ENCODE measurements at places on chromosomes 7 and 10. TPM values are rescaled to one million over a fixed set of nuclear protein-coding genes. Genes with fewer than 3 reads are reported as not detected.
A peak's percentile ranks its signal among the peaks of the same experiment; 100 is the strongest.

GRCh38 chr10:129396021-129396722, 70.9 kb upstream of the MGMT start:
- no peaks in the 10 kb centered on the region for H3K36me3 ChIP-seq
- H3K27ac ChIP-seq = no peak overlapping the region
- H3K4me3 ChIP-seq = no peak overlapping the region

GRCh38 chr7:24864214-24864817, 107.1 kb upstream of the GSDME start:
- H3K27ac ChIP-seq = no peak overlapping the region
- no peaks in the 10 kb centered on the region for H3K4me1 ChIP-seq
- no peak overlapping the region for H3K4me3 ChIP-seq
- H3K27me3 ChIP-seq = no peaks in the 10 kb centered on the region

DNA sequence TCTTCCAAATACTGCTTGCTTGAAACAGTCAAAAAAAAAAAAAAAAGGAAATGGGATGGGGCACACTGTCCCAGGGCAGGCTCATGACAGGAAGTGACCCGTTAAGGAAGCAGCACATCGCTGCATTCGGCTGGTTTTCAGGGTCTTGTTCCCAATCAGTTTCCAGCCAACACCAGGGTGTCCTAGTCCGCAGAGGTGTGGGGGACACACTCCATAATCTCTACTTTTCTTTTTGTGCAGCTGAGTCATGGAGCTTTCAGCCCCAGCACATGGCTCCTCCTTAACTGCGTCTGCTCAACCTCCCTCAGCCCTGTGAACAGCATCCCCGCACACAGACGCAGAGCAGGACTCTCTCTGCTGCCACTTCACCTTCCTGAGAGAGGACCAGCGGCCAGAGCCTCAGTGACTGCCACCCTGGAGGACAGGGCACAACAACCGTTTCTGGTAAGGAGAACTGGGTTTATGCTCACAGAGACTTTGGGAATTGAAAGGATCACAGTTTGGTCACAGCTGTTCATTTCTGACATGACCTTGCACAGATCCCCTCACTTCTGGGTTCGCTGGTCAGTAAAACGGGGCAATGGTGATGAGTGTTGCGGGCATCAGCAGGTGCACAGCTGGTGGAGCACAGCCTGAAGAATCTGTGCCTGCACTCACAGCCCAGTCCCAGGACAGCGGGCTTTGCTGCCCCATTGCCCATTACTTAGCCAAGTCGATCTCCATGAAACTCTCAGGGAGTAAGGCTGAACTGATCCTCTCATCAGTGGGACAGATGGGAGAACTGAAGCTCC, at the start of gene GIMAP5:
TSS of gene GIMAP5 (plus strand) at position 154 of the 791 bp plus-strand sequence. CDS start 3,467 bp downstream, outside the sequence.
- no peaks in the 10 kb centered on the region for H3K27me3 ChIP-seq
- peak within 1 kb of the TSS; percentile 45 for H3K4me3 ChIP-seq
- peak within 1 kb of the TSS; percentile 71 for H3K27ac ChIP-seq
- H3K36me3 ChIP-seq = no peaks in the 10 kb centered on the region

- H3K27ac ChIP-seq = no peak overlapping the region
- H3K4me3 ChIP-seq = no peak overlapping the region
- no peaks in the 10 kb centered on the region for H3K36me3 ChIP-seq
These were observed 44.9 kb upstream of the ADGRA1 start for GRCh38 chr10:133042816-133043215.

GRCh38 chr10:12709521-12709963, 292.0 kb downstream of the CCDC3 start:
- peaks cover 24% of the 10 kb centered on the region for H3K4me1 ChIP-seq
- DNase-seq = no peak
- H3K4me3 ChIP-seq = no peak overlapping the region
- no peaks in the 10 kb centered on the region for H3K27me3 ChIP-seq

GRCh38 chr10:34999532-34999931, 90.6 kb downstream of the CUL2 start:
- H3K27me3 ChIP-seq = no peaks in the 10 kb centered on the region
- no peaks in the 10 kb centered on the region for H3K36me3 ChIP-seq
- no peak for DNase-seq
- H3K27ac ChIP-seq = no peak overlapping the region

DNA sequence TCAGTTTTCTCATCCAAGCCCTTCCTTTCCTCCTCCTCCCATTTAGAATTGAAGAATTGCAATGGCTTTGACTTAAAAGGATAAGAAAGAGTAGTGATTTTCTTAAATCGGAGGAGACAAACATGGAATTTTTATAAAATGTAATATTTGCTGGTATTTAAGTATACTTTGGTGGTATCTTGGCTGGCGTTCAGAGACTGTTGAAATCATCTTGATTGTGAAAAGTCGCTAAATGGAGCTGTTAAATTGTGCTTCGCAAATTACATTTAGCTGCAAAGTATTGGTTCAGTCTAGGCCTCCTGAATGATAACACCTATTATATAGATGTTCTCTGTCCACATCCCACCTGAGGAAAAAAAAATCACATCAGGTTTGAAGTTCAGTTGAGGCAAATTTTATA, 81.8 kb downstream of the ARID5B start:
- H3K27ac ChIP-seq = no peak overlapping the region
- no peaks in the 10 kb centered on the region for H3K27me3 ChIP-seq
- no peak overlapping the region for H3K4me3 ChIP-seq
- peaks cover 6% of the 10 kb centered on the region for H3K4me1 ChIP-seq
- H3K36me3 ChIP-seq = no peaks in the 10 kb centered on the region

- no peaks in the 10 kb centered on the region for H3K4me1 ChIP-seq
- H3K36me3 ChIP-seq = no peaks in the 10 kb centered on the region
- no peak overlapping the region for H3K4me3 ChIP-seq
- DNase-seq = no peak
These were observed 461.2 kb upstream of the MBL2 start for GRCh38 chr10:53233749-53234148.

GRCh38 chr7:284762-285722, 4.9 kb upstream of the FOXL3 start:
- no peak for DNase-seq
- H3K27ac ChIP-seq = no peak overlapping the region
- no peaks in the 10 kb centered on the region for H3K36me3 ChIP-seq
- peaks cover under 1% of the 10 kb centered on the region for H3K4me1 ChIP-seq
- H3K4me3 ChIP-seq = no peak overlapping the region
- peaks cover 47% of the 10 kb centered on the region for H3K27me3 ChIP-seq

- H3K27me3 ChIP-seq = no peaks in the 10 kb centered on the region
- DNase-seq = no peak
- H3K4me3 ChIP-seq = no peak overlapping the region
- no peaks in the 10 kb centered on the region for H3K4me1 ChIP-seq
These were observed 12.9 kb downstream of the CDH23 start for GRCh38 chr10:71409516-71410104.

DNA sequence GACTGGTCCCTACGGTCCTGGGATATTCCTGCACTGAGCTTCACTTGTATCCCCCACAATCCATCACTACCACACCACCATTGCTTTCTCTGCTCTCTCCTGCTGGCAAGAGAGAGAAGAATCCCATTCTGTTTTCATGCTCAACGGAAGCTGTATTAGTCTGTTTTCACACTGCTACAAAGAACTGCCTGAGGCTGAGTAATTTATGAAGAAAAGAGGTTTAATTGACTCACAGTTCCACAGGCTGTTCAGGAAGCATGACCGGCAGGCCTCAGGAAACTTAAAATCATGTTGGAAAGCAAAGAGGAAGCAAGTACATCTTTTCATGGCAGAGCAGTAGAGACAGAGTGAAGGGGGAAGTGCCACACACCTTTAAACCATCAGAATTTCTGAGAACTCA, 260.4 kb upstream of the LYZL1 start:
- H3K27ac ChIP-seq = no peak overlapping the region
- no peaks in the 10 kb centered on the region for H3K27me3 ChIP-seq
- H3K36me3 ChIP-seq = no peaks in the 10 kb centered on the region
- H3K4me3 ChIP-seq = no peak overlapping the region

DNA sequence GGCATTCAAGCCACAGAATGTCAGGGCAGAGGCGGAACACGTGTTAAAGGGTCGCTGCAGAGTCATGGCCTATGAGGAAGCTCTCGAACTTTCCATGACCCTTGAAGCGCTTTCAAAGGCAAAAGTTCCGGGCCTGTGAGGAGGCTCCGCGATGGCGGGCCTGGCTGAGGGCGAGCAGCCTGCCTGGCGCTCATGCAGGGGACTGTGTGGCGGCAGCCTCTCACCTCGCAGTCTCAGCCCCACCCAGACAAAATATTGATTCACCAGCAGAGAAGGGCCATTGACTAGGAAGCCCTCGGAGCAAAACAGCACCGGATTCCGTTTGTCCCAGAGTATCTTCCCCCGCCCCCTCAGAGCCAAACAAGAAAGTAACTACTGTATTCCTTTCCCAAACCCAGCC, 12.8 kb upstream of the CNNM1 start:
- H3K27me3 ChIP-seq = no peaks in the 10 kb centered on the region
- DNase-seq = no peak
- no peaks in the 10 kb centered on the region for H3K36me3 ChIP-seq
- no peak overlapping the region for H3K4me3 ChIP-seq
- no peak overlapping the region for H3K27ac ChIP-seq
- H3K4me1 ChIP-seq = no peaks in the 10 kb centered on the region

GRCh38 chr7:63054191-63054661, 944.4 kb upstream of the ZNF722 start:
- no peaks in the 10 kb centered on the region for H3K4me1 ChIP-seq
- no peaks in the 10 kb centered on the region for H3K36me3 ChIP-seq
- DNase-seq = no peak
- H3K27me3 ChIP-seq = no peaks in the 10 kb centered on the region

DNA sequence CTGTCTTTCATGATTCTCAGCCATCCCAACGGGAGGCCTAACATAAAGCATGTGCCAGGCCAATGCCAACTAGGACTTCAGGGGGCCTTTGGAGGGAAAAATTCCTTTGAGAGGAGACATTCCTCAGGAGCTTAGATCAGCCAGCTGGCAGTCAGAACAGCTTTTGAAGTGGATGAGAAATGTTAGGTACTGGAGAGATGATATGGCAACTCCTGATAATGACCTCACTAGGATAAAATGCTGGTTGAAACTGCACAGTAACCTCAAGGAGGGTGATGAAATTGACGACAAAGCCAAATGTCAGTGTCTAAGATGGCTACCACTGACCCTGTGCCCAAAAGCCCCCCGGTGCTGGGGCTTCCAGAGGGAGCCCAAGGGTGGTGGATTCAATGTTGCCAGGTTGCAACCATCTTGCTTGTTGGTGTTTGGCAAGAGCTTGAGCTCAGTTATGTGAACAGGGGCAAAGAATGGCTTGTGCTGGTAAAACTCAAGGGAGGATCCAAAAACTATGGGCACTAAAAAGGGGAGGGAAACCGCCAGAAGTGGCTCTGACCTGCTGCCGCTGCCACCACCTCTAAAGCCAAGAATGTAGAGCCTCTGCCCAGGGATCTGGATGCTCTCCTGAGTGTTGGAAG, 121.2 kb downstream of the UBE2H start:
- H3K4me1 ChIP-seq = peaks cover 11% of the 10 kb centered on the region
- no peaks in the 10 kb centered on the region for H3K27me3 ChIP-seq
- DNase-seq = no peak
- no peak overlapping the region for H3K4me3 ChIP-seq
- no peak overlapping the region for H3K27ac ChIP-seq
- H3K36me3 ChIP-seq = peaks cover 32% of the 10 kb centered on the region

GRCh38 chr10:93352638-93353383, 129.3 kb downstream of the MYOF start:
- H3K27me3 ChIP-seq = peaks cover 5% of the 10 kb centered on the region
- DNase-seq = no peak
- no peak overlapping the region for H3K27ac ChIP-seq

- H3K36me3 ChIP-seq = no peaks in the 10 kb centered on the region
- H3K4me3 ChIP-seq = no peak overlapping the region
- H3K27ac ChIP-seq = no peak overlapping the region
- no peaks in the 10 kb centered on the region for H3K4me1 ChIP-seq
- no peak for DNase-seq
- H3K27me3 ChIP-seq = no peaks in the 10 kb centered on the region
These were observed 6.8 kb upstream of the TRUB1 start for GRCh38 chr10:114931072-114931679.

- no peaks in the 10 kb centered on the region for H3K27me3 ChIP-seq
- no peak overlapping the region for H3K27ac ChIP-seq
- no peak for DNase-seq
- no peaks in the 10 kb centered on the region for H3K4me1 ChIP-seq
- no peak overlapping the region for H3K4me3 ChIP-seq
These were observed 219.5 kb downstream of the PAXIP1 start for GRCh38 chr7:154783281-154783909.

DNA sequence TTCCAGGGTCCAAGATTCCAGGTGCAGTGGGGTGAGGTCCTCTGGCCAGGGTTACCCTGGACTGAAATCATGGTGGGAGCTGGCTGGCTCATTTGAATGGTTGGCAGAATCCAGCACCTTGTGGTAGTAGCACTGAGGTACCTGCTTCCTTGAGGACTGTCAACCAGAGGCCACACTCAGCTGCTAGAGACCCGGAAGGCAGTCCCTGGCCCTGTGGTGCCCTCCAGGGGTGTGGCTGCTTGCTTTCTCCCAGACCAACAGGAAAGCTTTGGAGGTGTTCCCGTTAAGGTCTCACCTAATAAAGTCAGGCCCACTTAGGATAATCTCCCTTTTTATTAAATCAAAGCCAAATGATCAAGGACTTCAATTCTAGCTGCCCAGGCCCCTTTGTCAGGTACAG, 107.7 kb upstream of the GDF10 start:
- DNase-seq = no peak
- H3K4me1 ChIP-seq = no peaks in the 10 kb centered on the region
- H3K4me3 ChIP-seq = no peak overlapping the region
- no peaks in the 10 kb centered on the region for H3K27me3 ChIP-seq

DNA sequence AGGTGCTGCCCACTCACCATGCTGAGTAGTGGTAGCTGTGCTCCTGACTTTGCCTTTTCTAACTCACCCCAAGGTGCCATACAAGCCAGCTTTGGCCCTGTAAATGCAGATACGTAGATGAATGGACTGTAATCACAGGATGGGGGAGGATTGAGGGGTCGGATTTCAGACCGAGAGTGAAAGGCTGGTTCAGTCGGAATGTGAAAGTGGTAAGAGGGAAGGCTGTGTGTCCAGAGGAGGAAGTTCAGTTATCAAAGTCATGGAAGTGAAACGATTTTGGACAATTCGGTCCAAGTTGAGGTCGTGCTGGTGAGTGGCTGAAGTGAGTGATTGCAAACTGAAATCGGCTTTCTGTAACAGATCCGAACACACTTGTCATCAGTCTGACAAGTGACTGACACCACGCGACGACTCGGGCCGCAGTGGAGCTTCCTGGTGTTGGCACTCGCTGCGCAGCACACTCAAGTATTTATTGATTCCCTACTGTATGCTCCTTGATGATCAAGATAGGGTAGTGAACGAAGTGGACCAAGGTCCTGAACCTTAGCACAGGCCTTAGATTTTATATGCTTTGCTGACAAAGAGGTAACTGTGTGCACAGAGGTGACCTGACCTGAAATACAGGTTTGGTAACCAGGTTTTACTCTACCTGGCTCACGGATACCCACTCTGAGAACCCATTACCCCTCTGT, 10.5 kb downstream of the ZNF282 start:
- H3K4me1 ChIP-seq = no peaks in the 10 kb centered on the region
- peaks cover 67% of the 10 kb centered on the region for H3K36me3 ChIP-seq
- H3K27ac ChIP-seq = no peak overlapping the region

DIP2C gene
- 2.2 TPM for total RNA-seq

RAB19 gene
- 2.5 TPM for total RNA-seq

CALN1 gene
- 36.8 TPM for total RNA-seq

HHEX gene
- 3.0 TPM for total RNA-seq

TMEM236 gene
- 0.24 TPM for total RNA-seq

CCDC136 gene
- total RNA-seq = 4.5 TPM

HOXA3 gene
- total RNA-seq = 0.80 TPM

HKDC1 gene
- 15.3 TPM for total RNA-seq

FFAR4 gene
- 0.14 TPM for total RNA-seq

AKR1C4 gene
- not detected for total RNA-seq

SPOCK2 gene
- total RNA-seq = 91.6 TPM

CYP2E1 gene
- total RNA-seq = 3.4 TPM

MSRB2 gene
- total RNA-seq = 14.2 TPM

PALD1 gene
- 7.3 TPM for total RNA-seq

ADAM8 gene
- 8.3 TPM for total RNA-seq

LRRD1 gene
- total RNA-seq = 0.05 TPM

HOGA1 gene
- total RNA-seq = 0.19 TPM
